Right ventricle myocardium superior (tissue), 1 donor: ENCODE measurements at places on chromosomes 7 and 10.

DNA sequence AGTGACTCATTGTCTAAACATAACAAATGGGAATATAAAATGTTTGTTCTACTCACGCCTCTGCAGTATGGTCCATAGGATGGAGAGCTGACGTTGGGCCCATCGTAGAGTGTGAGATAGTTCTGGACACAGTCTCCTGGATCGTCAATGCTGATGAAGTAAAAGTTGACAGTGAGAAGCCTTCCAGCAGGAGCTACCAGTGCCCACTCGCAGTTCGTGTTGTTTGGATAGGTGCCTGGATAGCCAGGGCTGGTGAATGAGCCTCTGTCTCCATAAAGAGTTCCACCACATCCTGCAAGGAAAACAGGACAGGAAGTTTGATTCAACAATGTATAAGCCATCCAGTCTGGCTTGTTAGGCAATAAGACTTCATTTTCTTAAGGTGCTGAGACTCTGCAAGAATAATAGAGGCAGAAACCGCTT, 79.6 kb downstream of the OR13A1 start:
- DNase-seq: no peak

DNA sequence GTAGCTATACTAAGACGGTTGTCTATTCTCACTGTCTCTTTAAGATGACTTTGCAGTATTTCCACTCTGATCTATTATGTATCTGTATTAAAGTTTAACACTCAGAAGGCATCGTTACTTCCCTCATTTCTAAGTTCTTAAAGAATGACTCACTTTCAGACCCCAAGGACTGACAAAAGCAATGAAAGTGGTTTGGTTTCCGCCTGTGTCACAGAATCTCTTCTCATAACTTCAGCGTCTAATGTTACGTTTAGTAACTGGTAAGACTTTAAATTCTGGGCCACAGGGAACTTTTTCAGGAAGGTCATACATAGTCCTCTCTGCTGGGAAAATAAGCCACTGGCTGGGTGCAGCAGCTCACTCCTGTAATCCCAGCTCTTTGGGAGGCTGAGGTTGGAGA, 892.0 kb upstream of the AUTS2 start:
- no peak for DNase-seq

DNA sequence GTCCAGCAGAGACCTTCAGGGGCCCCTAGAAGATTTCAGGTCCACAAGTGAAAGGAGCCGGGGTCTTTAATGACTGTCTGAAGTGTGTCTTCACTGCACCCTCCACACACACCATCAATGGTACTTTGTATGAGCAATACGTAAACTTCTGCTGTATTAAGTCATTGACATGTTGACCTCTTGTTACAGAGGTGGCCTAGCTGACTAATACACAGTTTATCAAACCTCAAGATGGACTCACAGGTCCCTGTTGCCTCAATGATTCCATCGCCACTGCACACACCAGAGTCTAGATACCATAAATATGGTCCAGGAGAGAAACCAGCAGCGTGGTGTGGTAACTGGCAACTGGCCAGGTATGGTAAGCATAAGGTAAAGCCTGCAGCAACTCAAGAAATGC, 19.5 kb downstream of the KCNMA1 start:
- no peak for DNase-seq

- no peak for DNase-seq
Observed at GRCh38 chr7:25929448-25929847, 222.6 kb upstream of the NFE2L3 start.

- no peak for DNase-seq
Observed at GRCh38 chr7:123867225-123867624, 22.3 kb downstream of the HYAL4 start.

GRCh38 chr7:95432606-95433005, 2.2 kb downstream of the PON2 start:
- no peak for DNase-seq
